Kasumi-1 (cell line): ENCODE measurements at places on chromosomes 13 and 19.
A peak's percentile ranks its signal among the peaks of the same experiment; 100 is the strongest.

GRCh38 chr19:10019246-10019645 is 6.0 kb downstream of the RDH8 start:
- no peak for DNase-seq

- DNase-seq = peak; percentile 17
Observed at GRCh38 chr13:61370520-61370919, 45.1 kb downstream of the PCDH20 start.

- DNase-seq = peak; percentile 18
Observed at GRCh38 chr19:10517760-10518443, 655 bp upstream of the S1PR5 start.

DNA sequence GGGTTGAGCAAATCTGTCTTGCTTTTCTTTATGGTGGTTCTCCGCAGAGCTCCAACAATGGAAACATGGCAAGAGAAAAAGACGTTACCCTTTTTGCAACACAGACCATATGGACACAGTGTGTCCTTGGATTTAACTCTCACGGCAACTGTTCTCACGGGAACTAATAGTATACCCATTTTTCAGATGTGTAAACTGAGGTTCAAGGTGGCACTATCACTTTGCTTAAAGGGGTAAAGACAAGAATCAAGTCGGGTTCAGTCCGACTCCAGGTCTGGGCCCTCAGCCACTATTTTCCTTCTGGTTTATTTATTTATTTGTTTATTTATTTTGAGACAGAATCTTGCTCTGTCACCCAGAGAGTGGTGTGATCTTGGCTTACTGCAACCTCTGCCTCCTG is 176.0 kb downstream of the CACNA1A start:
- no peak for DNase-seq

DNA sequence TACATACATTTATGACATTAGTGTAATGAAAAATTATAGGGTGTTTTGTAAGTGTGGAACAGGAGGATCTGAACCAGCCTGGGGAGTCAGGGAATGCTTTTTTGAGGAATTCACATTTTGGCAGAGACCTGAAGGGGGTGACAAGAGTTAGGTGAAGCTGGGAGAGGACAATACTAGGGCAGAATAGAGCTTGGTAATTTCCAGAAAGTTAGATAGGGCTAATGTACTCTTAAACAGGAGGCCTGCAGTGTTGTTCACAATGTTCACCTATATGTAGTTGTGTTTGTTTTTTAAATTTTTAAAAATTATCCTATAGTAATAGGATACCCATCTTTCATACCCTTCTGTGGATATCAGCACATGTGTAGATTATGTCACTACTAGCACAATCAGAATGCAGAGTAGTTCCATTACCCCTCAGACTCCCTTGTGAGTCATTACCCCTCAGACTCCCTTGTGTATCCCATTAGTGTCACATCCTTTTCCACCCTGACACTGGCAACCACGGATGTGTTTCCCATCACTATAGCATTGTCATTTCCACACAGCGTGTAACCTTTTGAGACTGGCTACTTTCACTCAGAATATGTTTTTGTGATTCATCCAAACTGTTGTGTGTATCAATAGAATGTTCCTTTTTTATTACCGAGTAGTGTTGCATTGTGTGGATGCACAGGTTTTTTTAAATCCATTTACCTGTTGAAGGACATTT is 43.1 kb downstream of the PCCA start:
- peak; percentile 18 for DNase-seq

DNA sequence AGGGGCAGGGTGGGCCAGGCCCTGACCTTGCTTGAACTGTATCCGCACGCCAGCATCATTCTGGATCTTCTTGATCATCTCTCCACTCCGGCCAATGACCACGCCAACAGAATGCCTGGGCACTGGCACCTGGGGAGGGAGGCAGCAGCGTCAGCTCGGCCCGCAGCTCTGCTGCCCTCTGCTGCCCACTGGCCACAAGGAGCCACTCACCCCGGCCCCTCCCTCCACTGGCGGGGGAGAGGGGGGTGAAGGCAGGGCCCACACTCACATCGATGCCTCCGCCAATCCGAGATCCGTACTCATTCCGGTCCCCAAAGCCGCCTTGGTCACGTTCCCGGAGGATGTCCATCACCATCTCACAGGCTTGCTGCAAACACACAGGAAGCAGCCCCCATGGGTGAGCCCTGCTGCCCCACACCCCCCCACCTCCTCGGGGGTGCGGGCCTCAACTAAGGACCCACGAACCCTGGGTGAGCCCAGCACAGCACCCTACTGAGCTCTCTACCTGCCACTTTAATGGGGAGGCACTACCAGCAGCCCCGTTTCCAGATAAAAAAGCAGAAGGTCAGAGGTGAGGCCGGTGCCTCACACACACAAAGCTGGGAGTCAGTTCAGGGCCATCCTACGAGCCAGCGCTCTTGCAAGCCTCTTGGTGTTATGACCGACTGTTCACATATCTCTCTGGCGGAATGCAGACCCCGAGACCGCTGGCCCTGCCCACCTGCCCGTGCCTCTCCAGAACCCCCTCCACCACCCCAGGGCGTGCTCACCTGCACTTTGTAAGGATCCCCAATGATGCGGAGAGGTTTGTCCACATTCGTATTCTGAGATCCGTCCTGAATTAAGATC is 6.7 kb downstream of the KHSRP start:
- no peak for DNase-seq

DNA sequence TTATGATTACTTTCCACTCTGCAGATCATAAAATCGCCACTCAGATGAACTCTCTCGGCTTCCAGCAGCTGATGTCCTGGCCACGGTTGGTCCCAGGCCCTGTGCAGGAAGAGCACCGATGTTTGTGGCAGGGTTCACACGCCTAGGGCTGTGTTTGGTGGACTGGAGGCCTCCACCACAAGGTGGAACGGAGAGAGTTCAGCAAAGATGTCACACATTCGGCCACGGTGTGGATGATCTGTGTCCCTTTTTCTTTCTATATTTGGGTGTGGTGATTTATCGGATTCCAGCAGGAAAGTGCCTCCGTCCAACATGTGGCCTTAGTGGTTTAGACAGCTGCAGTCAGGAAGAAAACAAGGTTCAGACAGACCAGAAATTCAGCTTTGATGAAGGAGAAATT is 521 bp upstream of the SHISA2 start:
- peak; percentile 15 for DNase-seq

GRCh38 chr13:72253754-72254153 is 386.8 kb upstream of the DACH1 start:
- DNase-seq = no peak

DNA sequence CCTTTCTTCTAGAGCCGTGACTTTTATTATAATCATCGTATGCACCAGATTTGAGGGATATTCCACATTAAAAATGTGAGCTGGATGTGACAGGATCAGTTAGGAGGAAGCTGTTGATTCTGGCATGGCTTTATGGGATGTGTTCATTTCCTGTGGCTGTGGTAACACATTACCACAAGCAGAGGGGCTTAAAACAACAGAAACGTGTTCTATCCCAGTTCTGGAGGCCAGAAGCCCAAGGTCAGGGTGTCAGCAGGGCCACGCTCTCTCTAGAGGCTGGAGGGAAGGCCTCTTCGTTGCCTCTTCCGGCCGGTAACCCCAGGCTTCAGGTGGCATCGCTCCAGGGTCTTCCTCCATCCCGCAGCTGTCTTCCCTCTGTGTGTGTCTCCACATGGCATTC is 14.5 kb downstream of the MED25 start:
- DNase-seq = peak; percentile 80

DNA sequence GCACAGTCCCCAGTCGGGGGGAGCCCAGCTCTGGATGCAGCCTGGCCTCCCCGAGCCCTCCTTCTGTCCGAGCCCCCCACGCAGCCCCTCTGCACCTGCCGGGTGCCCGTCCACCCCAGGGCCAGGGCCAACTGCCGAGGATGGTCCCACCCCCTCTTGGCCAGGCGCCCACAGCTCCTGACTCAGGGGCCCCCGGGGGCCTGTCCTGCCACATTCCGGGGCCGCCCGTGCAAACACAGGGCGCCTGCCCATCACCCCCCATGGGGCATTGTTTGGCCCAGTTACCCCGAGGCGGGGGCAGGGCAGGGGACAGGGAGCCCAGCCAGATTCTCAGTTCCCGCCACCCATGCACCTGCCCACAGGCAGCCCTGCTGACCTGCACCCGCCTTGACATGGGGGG is 5.3 kb upstream of the TCF3 start:
- no peak for DNase-seq

DNA sequence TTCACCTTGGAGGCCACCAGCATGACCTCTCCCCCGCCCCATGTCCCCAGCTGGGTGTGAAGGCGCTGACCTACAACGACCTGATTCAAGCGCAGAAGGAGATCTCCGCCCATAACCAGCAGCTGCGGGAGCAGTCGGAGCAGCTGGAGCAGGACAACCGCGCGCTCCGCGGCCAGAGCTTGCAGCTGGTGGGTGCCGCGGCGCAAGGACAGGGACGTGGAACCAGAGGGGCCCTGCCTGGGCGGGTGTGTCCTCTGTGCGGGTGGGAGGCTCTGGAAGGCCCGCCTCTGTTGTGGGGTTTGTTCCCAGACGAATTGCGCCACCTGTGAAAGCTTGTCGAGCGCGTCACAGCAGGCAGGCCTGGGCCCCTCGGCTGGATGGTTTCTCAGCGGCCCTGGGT is 22.3 kb downstream of the PLEKHJ1 start:
- no peak for DNase-seq

DNA sequence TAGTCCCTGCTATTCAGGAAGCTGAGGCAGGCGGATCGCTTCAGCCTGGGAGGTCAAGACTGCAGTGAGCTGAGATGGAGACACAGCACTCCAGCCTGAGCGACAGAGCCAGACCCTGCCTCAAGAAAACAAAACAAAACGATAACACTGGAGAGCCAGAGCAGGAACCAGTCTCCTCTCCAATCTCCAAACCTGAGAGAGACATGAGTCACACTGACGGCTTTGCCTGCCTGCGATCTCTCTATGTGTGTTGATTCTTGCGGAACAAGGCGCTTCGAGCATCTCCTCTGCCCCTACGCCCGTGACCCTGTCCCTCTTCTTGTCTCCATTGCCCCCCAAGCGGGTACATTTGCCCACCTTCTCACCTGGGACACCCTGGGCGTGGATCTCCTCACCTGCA is 15.6 kb downstream of the DPRX start:
- DNase-seq = no peak

DNA sequence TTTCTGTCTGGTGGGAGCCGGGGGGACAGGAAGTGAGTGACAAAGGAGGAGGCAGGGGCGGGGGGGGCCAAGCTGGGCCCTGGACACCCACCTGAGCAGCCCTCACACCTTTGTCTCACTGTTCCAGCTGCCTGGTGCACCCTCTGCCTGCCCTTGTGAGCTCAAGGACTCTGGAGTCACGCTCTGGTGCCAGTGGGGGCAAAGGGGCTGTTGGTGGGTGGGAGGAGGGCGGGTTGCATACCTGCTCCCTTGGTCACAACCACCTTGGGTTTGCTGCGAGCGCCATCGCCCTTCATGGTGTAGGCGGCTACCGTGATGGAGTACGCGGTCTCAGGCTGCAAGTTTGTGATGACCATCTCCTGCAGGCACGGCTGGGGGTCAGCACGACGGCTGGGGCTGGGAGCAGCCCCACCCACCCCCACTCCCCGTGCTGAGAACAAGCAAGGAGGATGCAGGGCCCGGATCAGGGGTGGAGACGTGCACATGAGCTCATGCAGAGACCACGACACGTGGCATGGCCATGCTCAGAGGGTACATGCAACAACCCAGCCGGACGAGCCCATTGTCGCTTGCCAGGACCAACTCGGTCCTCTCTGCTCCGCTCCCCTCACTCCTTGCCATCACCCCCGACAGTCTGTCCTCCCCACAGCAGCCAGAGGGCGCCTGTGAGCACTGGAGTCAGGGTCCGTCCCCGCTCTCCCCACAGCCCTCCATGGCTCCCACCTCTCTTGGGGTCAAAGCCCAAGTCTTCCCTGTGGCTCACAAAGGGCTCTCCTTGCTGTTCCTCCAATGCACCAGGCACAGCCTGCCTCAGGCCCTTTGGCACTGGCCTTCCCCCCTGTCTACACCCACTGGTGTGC is 114.9 kb downstream of the PTPRS start:
- DNase-seq = no peak

GRCh38 chr19:14848822-14849221 is at the start of gene OR7A10:
OR7A10 (minus strand) TSS chr19:14848922; CDS start chr19:14841877, 7,045 bp downstream.
- DNase-seq = no peak
